NB4 (cell line): ENCODE measurements at places on chromosomes 16 and 17.

GRCh38 chr17:49488612-49489011 is 6.5 kb upstream of the NGFR start:
- no peak for DNase-seq

DNA sequence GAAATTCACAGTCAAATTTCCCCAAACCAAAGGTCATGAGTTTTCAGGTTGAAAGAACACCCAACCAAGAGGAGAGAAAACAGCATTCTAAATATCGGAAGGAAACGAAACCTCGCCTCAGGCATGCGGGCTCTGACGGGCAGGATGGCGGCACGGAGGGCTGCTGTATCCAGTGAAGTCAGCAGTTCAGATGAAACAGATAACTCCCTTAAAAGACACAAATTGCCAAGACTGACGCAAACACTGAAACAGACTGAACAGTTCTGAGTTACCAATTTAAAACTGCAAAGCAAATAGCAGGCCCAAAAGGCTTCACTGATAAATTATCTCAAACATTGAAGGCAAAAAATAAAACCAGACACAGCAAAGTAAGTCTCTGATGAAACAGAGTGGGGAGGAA is 20.6 kb upstream of the CDH15 start:
- no peak for DNase-seq

- DNase-seq = no peak
These were observed 2.6 kb downstream of the PDF start for GRCh38 chr16:69327585-69328310.

GRCh38 chr16:67034487-67034886 is 5.5 kb downstream of the CBFB start:
- no peak for DNase-seq

DNA sequence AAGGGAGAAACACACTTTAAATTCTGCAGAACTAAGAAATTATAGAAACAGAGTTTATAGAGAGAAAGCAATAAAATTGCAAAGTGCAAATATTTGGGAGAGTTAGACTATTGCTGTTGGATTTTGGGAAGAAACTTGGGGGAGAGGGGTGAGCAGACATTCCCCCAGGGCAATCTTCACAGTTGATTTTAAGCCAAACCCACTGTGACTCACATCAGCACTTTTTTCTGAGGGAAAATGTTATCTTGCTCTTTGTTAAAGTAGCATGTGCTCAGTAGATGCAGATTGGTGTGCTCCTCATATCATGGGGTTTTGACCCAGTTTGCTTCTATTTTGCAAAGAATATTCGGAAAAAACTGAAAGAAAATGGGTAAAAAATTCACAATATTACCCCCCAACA is 367.6 kb downstream of the CDH11 start:
- DNase-seq = no peak

GRCh38 chr16:10929853-10930754 is 12.2 kb downstream of the DEXI start:
- DNase-seq = no peak

DNA sequence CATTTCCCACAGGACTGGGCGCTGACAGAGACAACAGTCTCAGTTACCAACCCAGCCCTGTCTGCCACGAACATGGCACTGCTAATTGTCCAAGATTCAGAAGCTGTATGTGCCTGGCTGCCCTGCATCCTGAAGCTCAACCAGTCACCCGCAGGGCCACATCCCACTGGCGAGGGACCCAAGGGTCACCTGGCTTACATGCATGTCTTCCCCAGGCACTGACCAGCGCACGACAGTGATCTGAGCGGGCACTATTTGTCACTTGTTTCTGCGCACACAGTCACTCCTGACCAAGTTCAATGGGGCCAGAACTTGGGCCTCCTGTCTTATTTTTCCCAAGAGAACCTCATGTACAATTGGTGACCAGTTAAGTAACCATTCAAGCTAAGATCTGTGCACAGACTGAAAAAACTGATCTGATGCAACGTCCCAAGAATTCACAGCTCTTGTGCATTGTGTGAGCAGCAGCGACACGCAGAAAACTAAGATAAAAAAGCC is 13.1 kb downstream of the USP7 start:
- no peak for DNase-seq

DNA sequence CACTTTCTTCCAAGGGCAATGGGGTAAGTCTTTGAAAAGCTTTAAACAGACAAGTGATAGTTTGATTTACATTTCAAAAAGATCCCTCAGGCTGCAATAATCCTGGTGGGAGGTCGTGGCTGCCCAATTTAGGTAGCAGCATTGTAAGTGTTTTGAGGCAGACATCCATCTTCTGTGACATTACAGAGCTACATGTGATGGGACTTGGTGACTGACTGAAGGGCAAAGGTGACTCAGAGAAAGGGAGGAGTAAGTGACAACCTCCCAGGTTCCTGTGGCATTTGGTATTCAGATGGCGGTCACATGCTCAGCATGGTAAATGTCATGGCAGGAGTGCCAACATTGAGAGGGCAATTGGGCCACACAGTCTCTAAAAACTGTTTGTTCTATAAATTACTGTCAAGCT is 26.5 kb downstream of the STAT3 start:
- DNase-seq = no peak

DNA sequence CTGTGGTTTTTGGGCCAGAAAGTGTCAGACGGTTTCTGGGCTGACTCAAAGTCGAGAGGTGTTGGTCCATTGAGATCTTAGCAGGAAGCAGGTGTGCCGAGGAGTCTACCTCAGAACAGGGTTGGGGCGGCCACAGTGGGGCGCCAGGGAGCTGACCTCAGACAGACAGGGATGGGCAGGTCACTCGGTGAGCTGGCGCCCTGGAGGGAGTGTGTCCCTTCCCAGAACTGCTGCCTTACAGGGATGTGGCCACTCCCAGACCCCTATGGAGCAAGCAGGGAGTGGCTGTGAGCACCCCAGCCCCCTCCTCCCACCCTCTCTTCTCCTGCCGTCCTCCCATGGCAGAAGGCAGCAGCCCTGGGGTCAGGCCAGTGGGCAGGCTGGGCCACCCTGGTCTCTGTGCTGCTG is 14.0 kb upstream of the DPEP1 start:
- peak; percentile 60 for DNase-seq
